Suprapubic skin (tissue), 4 donors: ENCODE measurements at places on chromosomes 2 and 18. TPM values are rescaled to one million over a fixed set of nuclear protein-coding genes. Genes with fewer than 3 reads are reported as not detected.

The TUBA4B gene
- total RNA-seq: not detected

The UGT1A5 gene
- total RNA-seq: 3.2 TPM

The KIF5C gene
- 0.30 TPM for total RNA-seq

The DSC2 gene
- total RNA-seq: 36.4 TPM

The NEMP2 gene
- total RNA-seq: 1.6 TPM
